Endothelial cell of umbilical vein (primary cell): ENCODE measurements at places on chromosomes 12 and 14. TPM values are rescaled to one million over a fixed set of nuclear protein-coding genes. Genes with fewer than 3 reads are reported as not detected.

RNF31 gene
- total RNA-seq: 66.5 and 69.7 TPM in 2 replicates

GAS2L3 gene
- 39.9 and 47.1 TPM in 2 replicates for total RNA-seq

DENND5B gene
- total RNA-seq: 18.3 and 22.0 TPM in 2 replicates

TMEM30B gene
- total RNA-seq: 0.25 and 0.35 TPM in 2 replicates

COX8C gene
- not detected in 2 replicates for total RNA-seq

TAS2R9 gene
- not detected in 2 replicates for total RNA-seq
